ENCODE measurements at places on chromosomes 4 and X.

DNA sequence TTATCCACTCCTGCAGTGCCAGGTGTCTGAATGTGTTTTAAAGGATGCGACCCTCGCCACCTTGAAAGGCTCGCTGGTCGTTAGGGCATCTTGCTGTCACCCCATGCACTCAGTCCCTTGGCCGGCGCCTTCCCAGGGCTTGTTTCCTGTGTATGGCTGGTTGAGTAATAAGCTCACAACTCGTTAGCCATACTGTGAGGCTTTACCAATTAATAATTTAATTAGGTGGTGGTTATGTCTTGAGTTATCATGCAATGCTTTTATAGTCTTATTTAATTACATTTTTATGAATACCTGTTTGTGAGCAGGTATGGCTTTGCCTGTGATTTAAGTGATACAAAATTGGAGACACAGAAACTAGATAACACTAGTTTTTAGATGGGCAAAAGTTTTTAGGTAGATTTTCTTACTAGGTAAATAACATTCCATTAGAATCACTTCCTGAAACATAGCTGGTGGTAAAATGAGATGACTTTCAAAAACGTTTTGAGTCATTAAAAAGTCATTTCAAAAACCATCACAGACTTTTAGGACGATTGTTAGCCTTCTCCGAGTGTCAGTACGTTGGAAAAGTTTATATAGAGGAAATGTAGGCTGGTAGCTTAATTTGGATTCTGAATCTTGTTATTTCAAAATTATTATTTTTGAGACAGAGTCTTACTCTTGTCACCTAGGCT, 18.2 kb downstream of the PTTG2 start:
- DNase-seq: peak; percentile 49

DNA sequence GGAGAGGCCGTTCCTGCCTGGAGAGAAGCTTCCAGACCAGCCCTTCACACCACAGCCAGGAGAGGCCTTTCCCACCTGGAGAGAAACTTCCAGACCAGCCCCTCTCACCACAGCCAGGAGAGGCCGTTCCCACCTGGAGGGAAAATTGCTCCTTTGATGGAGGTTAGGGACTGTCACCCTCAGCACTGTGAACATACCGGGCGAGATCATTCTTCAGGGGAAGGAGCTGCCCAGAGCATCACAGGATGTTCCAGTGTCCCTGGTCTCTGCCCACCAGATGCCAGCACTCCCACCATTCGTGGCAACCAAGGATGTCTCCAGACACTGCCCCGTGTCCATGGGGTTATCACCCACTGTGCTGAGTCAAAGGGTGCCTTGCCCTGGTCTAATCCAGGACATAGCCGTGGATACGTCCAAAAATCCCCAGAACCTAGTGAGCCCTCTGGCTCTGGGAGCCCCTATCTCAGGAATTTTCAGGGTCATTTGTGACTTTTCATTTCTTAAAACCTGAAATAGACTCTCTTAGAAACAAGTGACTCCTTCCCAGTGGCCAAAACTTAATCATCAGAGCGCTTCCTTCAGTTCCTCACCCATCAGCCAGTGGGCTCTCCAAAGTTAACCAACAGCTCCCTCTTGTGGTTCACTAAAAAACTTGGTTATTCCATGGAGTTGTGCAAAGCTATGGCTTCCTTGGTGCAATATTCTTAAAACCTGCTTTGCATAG, 80.2 kb downstream of the CRMP1 start:
- peak; percentile 72 for DNase-seq

DNA sequence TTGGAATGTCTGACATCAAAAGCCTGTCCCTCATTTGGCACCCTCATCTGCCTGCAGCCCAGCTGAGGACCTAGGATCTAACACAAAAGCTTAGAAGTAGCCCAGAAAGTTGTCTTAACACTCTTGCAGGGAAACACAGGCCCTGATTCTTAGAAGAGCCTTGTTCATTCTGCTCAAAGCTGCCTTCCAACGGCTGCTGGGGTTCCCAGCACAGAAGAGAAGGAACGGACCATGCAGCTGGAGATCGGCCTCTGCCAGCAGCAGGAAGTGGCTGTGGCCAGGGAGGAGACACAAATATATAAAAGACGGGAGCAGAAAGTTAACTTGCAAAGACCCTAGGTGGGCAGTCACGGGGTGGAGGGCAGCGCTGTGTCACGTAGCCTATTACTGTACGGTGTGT, 20.4 kb downstream of the PRPS2 start:
- no peak for DNase-seq

DNA sequence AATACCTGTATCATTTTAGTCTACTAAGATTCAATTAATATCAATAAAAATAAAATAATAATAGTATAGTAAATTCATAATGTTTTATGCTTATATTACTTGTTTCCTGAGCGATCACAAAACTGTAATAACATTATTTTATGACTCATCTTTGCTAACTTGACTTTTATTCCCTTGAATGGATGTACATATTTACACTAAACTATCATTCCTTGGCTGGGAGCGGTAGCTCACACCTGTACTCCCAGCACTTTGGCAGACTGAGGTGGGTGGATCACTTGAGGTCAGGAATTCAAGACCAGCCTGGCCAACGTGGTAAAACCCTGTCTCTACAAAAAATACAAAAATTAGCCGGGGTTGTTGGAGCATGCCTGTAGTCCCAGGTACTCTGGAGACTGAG, 104.0 kb upstream of the SLC34A2 start:
- DNase-seq: no peak

- DNase-seq: no peak
Measured at GRCh38 chrX:40260146-40260747, 162.5 kb upstream of the BCOR start.

DNA sequence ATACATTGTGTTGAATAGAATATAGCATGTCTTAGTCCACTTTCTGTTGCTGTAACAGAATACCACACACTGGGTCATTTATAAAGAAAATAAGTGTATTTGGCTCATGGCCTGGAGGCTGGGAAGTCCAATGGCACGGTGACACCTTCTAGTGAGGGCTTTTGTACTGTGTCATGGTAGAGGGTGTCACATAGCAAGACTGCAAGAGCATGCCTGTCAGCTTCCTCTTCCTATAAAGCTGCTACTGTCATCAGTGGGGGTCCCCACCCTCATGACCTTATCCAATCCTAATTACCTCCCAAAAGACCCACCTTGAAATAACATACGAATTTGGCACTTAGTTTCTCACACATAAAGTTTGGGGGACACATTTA, 193.2 kb downstream of the PTTG2 start:
- no peak for DNase-seq

- DNase-seq: no peak
Measured at GRCh38 chrX:100747703-100748102, 15.8 kb upstream of the SYTL4 start.

DNA sequence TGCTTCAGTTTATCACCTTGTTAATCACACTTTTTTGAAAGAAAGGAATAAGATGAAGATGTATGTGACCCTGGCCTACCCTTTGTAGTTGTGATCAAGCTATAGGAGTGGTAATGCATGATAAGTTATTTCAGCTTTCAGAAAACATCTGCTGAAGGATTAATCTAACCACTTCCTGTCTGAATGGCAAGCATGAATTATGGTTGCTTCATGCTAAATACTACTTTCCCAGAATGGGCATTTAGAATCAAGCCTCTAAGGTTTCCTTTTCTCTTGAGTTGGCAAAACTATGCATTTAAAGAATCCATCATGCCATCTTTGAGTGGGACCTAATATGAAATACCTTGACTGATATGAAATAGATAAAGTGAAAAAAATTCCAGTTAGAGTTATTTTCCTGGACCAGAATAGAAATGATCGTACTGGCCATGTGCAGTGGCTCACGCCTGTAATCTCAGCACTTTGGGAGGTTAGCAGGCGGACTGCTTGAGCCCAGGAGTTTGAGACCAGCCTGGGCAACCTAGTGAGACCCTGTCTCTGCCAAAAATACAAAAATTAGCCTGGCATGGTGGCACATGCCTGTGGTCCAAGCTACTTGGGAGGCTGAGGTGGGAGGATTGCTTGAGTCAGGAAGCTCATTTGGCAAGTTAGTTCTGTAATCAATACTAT, 59.1 kb downstream of the ANXA3 start:
- no peak for DNase-seq

DNA sequence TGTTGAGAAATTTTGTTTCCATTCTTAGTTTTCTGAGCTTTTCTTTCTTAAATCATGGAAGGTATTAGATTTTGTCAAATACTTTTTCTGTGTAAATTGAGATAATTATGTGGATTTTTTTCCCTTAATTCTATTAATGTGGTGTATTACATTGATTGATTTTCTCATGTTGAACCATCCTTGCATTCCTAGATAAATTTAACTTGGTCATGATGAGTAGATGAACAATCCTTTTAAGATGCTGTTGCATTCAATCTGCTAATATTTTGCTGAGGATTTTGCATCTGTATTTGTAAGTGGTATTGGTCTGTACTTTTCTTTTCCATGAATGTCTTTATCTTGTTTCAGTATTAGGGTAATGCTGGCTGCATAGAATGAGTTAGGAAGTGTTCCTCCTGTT, 20.3 kb upstream of the CTBP1 start:
- DNase-seq: no peak

DNA sequence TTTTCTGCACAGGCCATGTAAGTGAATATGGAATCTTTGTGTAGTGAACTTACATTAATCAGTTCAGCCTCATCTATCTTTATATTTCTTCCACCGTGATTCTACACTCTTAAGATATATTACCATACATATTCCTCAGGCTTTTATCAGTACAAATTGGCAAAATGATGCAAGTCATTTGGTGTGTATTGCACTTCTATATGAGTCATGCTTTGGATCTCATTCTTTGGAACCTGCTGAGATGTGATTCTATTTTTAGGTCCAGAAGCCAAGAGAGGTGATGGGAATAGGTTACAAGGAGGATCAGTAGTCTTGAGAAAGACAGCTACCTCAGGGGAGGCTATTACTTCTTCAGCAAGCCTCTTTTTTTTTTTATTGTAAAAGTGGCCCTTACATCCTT, 204.4 kb downstream of the ZNF330 start:
- peak; percentile 40 for DNase-seq

DNA sequence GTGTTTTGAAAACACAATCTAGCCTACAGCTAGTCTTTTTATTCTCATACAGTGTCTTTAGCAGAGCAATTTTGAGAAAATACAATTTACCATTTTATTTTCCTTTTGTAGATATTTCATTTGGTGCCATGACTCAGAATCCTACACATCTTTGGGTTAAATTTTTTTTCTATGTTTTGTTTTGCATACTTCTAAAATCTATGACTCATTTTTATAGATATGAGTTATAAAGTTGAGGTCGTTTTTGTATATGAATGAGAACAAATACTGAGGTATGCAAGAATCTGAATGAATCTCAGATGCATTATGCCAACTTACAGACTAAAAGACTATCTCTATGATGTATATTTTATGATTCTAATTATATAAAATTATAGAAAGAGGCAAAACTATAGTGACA, 206.5 kb upstream of the ANXA10 start:
- no peak for DNase-seq

DNA sequence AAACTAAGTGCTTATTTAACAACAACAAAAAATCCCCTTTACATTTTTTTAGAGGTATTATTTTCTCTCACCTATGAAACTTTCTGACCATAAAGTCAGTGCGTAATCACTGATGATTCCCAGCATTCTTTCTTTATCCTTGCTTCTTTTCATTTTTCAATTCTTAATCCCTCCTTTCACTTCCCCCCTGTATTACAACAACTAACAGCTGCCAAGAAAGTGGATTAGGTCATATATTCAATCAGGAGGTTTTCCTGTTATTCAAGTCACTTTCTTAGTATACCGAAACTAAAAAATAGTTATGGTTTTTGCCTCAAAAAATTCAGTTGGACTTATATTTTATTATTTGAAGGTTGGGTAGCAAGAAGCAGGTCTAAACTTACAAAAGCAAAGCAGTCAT, 2.1 kb upstream of the STAP1 start:
- no peak for DNase-seq

- DNase-seq: peak; percentile 76
Measured at GRCh38 chr4:124177647-124178425, 534.7 kb downstream of the ANKRD50 start.

GRCh38 chrX:24761306-24761705, 67.6 kb downstream of the POLA1 start:
- no peak for DNase-seq

- peak; percentile 64 for DNase-seq
Measured at GRCh38 chrX:69222103-69223090, 57.1 kb upstream of the PJA1 start.

DNA sequence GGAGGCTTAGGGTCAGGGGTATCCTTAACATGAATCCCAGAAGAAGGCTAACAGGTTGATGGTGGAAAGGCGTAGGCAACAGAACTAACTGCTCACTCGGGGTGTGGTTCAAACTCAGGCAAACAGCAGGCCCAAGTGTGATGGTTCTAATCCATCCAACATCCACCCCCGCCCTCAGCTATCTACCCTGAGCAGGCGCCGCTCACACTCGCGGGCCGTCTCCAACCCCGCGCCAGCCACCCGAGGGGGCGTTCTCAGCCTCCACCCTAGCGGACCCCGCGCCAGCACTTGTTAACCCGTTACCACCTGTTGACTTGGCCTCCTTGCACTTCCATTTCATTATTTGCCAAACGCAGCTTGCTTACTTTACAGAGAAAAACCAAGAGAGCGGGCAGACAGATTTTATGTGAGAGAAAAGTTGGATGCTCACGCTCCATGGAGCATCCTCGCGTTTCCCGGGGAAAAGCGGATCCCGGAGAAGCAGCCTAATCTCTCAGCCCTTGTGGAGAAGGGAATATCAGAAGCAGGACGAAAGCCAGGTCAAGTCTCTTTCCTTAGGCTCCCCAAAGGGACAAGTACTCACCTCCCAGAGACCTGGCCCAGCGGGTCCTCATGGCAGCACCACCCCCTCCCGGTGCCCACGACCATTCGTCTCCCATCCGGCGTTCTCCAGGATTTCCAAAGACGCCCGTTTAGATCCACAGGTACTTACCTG, 773 bp downstream of the SNCA start:
- no peak for DNase-seq

- DNase-seq: no peak
Measured at GRCh38 chr4:88276952-88277710, 7.2 kb downstream of the PPM1K start.

- DNase-seq: no peak
Measured at GRCh38 chr4:105276361-105277104, 129.9 kb downstream of the TET2 start.
